ENCODE measurements at places on chromosomes 6 and 20. TPM values are rescaled to one million over a fixed set of nuclear protein-coding genes. Genes with fewer than 3 reads are reported as not detected.

FAM83B gene
- 5.7 TPM for total RNA-seq

- no peaks in the 10 kb centered on the region for H3K4me1 ChIP-seq
- DNase-seq, result no peak
- H3K4me3 ChIP-seq, result no peak overlapping the region
- no peaks in the 10 kb centered on the region for H3K27me3 ChIP-seq
- H3K27ac ChIP-seq, result no peak overlapping the region
These were observed 87.5 kb upstream of the NAA20 start for GRCh38 chr20:19929481-19930145.

DNA sequence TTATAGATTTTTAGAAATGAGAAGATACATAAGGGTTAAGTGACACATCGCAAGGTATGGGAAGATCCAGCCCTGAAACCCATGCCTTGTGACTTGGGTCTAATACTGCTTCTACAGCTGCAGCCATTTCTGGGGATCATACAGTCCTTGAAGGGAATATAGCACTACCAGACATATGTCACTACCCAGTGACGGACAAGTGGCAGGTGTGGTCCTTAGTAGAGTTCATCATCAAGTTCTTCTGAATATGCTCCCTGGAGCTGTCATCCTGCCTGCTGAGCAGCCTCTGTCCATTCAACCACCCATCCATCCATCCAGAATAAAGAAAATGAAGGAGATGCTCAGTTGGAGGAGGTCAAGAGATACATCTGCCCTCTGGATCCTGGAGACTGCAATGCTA lies 118.6 kb upstream of the ASF1A start:
- H3K27me3 ChIP-seq, result no peaks in the 10 kb centered on the region
- DNase-seq, result no peak
- H3K27ac ChIP-seq, result no peak overlapping the region
- H3K4me1 ChIP-seq, result no peaks in the 10 kb centered on the region
- H3K36me3 ChIP-seq, result no peaks in the 10 kb centered on the region

GRCh38 chr6:156870924-156871539 lies 93.9 kb downstream of the ARID1B start:
- DNase-seq, result no peak
- H3K27ac ChIP-seq, result no peak overlapping the region
- H3K27me3 ChIP-seq, result no peaks in the 10 kb centered on the region
- no peak overlapping the region for H3K4me3 ChIP-seq

DNA sequence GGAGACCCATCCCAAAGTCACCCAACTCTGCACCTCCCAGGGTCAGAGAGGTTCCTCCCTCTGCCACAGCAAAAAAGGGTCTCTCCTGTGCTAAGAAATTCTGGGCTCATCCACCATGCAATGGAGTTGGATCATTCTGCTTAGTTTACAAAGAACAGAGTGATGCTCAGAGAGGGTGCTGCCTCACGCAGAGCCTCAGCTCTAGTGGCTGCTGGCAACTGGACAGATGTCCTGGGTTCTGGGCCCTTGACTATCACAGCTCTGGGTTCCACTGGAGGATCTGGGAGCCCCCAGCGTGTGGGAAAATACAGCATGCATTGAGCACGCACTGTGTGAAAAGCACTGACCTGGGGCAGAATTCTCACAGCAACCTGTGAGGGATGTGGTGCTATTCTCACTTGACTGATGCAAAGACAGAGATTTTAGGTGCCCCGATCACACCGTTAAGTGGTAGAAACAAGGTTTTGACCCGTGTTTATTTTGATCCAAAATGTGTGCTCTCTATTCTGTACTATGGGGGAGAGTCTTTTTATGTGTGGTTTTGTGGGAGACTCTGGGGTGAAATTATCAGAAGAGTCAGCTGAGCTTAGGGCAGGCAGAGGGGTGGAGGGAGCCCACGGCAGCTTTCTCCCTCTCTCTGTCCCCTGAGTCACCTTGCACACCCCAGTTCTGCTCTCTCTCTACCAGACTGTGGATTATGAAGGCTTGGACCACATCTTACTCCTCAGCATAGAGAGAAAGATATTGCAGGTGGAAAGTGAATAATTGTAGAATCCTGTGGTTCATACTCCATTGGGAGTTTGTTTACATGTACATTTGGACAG lies 19.9 kb downstream of the TREML4 start:
- no peaks in the 10 kb centered on the region for H3K36me3 ChIP-seq
- no peaks in the 10 kb centered on the region for H3K27me3 ChIP-seq
- no peak overlapping the region for H3K27ac ChIP-seq
- no peak for DNase-seq
- no peaks in the 10 kb centered on the region for H3K4me1 ChIP-seq
- no peak overlapping the region for H3K4me3 ChIP-seq

DNA sequence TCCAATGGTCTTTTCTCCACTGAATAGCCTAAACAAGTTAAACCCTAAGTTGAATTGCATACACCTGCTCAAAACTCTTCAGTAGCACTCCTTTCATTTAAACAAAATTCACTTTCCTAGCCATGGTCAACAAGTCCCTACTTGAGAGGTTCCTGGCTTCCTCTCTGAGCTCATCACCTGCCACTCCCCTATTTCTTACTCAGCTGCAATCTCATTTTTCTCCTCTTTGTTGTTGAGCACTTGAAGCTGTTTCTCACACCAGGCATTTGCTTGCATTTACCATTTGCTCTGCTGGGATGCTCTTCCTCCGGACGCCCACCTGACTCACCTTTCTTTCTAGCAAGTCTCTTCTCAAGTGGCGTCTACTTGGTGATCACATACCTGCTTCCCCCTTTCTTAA lies 38.5 kb downstream of the EDN1 start:
- no peak overlapping the region for H3K27ac ChIP-seq
- H3K4me1 ChIP-seq, result peaks cover 16% of the 10 kb centered on the region
- no peak overlapping the region for H3K4me3 ChIP-seq
- DNase-seq, result no peak
- no peaks in the 10 kb centered on the region for H3K27me3 ChIP-seq

DNA sequence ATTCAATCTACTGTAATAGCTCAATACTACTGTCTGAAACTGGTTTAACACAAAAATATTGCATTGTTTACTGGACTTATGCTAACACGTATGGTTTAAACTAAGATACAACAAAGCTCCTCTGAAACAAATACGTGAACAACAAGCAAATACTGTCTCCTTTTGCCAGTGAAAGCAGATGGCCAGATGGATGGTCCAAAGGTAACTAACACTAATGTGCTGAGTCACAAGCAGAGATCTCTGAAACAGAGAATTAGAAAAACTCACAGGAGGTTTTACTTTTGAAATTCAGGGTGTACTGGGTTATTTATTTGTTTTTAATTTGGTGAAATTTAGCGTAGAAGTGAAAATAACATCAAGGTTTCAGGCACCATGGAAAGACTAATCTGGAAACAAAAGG lies 124.3 kb upstream of the SOX4 start:
- H3K36me3 ChIP-seq, result peaks cover 6% of the 10 kb centered on the region
- no peak overlapping the region for H3K27ac ChIP-seq
- DNase-seq, result no peak
- H3K4me3 ChIP-seq, result no peak overlapping the region
- no peaks in the 10 kb centered on the region for H3K27me3 ChIP-seq
- H3K4me1 ChIP-seq, result no peaks in the 10 kb centered on the region

- no peaks in the 10 kb centered on the region for H3K27me3 ChIP-seq
- no peak overlapping the region for H3K27ac ChIP-seq
- DNase-seq, result no peak
- peak overlapping the region; percentile 33 for H3K4me3 ChIP-seq
- H3K4me1 ChIP-seq, result peaks cover 5% of the 10 kb centered on the region
These were observed 23.5 kb upstream of the RNF24 start for GRCh38 chr20:4038676-4039370.

All from H9 (cell line).